M059J (cell line): ENCODE measurements at places on chromosomes 2 and 18.

- DNase-seq, result no peak
These were observed 49.9 kb upstream of the TXNDC2 start for GRCh38 chr18:9835825-9836224.

DNA sequence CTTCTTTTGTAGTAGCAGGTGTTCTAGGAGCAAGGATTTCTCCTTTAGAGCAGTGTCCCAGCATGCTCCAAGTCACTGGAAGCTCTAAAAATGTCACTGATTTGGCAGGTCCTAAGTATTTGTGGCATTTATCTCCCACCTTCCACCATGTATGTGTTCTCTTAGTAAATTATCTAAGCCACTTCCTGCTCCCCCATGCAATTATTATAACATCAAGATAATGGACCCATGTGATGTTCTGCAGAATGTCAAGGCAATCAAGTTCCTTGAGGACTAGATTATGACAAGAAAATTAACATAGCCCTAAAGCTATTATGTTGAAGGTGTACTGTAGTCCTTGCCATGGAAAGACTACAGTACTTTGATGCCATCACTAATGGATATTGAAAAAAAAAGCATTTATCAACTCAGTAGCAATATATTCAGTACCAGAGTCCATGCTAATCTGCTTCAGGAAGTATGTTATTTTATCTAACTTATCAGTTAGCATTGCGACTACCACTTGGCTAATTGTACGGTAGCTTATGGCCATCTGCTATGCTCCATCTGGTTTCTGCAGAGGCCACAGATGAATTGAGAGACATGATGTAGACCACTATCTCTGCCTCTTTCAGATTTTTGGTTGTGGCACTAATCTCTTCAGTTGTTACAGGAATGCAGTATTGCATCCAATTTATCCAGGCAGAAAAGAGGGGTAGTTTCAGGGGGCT is 56.7 kb downstream of the GPR39 start:
- DNase-seq, result no peak

- no peak for DNase-seq
These were observed 18.0 kb downstream of the MBP start for GRCh38 chr18:77114415-77115191.

GRCh38 chr2:86157009-86157556 is 38.2 kb downstream of the IMMT start:
- no peak for DNase-seq

- peak; percentile 10 for DNase-seq
These were observed 82.5 kb downstream of the ATL2 start for GRCh38 chr2:38294597-38294996.
